ENCODE measurements at places on chromosomes 16 and 17. TPM values are rescaled to one million over a fixed set of nuclear protein-coding genes. Genes with fewer than 3 reads are reported as not detected.
A peak's percentile ranks its signal among the peaks of the same experiment; 100 is the strongest.

GRCh38 chr17:43810226-43810715 lies 22.7 kb downstream of the MPP3 start:
- no peak for DNase-seq

DNA sequence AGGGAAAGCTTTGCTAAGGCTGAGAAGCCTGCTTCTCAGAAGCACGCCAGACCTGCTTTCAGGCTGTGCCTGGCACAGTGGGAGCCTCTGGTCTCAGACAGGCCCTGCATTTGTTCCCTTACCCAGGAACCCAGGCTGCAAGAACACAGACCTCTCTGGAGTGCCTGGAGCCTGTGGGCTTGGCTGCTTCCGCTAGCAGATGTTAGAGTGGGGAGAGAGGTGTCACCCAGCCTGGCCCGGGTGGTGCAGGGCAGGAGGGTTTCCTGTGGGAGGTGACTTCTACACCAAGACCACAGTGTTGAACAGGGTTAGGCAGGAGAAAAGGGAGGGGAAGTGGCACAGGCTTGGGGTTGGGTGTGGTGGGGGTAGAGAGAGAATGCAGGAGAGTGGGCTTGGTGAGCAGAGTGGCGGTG lies 35.8 kb upstream of the ADGRG1 start:
- no peak for DNase-seq

GRCh38 chr17:66984730-66985129 lies 20.2 kb downstream of the CACNG4 start:
- no peak for DNase-seq

DNA sequence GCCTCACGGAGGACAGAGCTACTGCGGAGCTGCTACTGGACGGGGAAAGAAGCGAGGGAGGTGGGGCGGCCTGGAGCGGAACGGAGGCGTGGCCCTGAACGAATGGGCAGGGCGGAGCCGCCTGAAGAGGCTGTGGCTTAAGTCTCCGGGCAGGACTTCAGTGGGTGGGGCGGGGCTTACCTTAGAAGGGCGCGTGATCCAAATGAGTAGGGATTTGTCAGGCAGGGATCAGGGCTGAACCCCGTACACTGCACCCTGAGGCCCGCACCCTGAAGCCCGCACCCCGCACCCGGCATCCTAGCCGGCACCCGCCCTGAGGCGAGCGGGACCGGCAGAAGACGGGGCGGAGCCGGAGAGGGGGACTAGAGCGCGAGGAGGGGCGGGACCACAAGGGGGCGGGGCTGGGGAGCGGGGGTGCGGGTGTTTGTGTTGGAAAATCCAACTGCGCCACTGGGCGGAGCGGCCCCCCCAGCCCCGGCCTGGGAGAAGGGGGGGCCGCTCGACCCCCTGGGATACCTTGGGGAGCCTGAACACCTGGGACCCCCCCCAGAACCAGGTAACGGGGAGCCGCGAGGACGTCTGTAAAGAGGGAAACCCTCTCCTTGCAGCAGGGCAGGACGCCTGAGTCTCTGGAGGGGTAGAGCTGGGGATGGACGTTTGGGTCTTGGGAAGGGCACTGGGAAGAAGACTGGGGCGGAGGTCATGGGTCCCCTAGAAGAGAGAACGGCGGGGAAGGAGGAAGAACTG lies at the start of gene KDM6B:
Gene KDM6B (plus strand): TSS at position 423 of the 747 bp plus-strand sequence. CDS start 11,338 bp downstream, outside the sequence.
- peak; percentile 96 for DNase-seq

DNA sequence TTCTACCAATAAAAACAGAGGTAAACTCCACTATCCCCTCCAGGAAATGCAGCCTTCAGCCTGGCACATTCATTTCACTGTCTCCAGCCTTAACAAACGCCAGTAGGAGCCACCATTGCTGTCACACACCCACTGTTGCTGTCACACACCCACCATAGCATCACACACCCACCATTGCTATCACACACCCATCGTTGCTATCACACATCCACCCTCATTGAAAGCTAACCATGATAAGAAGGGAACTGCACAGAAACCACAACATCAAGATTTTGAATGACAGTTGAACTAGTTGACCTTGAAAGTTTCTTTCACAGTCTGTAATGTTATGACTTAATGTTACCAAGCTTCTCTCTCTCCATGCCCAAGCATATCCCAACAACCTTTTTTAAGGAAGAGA lies 38.1 kb downstream of the SHCBP1 start:
- DNase-seq: no peak

DNA sequence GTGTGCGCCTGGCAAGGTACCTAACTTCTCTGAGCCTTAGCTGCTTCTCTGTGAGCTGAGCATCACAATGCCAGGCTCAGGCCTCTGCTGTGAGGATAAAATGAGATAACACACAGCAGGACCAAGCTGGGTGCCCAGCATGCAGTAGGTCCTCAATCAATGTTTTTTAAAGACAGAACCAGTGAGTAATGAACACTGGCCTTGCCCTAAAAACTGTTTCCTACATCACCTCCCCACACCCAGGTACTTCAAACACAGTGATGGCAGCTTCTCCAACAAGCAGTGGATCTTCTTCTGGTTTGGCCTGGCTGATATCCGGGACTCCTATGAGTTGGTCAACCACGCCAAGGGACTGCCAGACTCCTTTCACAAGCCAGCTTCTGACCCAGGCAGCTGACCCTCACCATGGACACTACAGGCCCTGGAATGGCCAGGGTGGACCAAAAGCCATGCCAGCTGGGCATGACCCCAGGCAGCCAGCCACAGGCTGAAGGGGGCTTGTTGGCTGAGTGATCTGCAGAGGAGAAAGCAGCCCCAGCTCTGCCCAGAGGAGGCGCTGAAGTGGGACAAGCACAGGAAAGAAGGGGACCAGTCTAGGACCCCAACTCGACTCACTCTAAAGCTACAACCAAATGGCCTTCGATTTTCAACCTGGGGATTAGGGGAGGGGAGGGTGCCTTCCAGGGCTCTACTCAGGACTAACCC lies 3.9 kb downstream of the NAGS start:
- no peak for DNase-seq

GRCh38 chr17:58538811-58539409 lies 24.5 kb upstream of the MTMR4 start:
- DNase-seq: no peak

DNA sequence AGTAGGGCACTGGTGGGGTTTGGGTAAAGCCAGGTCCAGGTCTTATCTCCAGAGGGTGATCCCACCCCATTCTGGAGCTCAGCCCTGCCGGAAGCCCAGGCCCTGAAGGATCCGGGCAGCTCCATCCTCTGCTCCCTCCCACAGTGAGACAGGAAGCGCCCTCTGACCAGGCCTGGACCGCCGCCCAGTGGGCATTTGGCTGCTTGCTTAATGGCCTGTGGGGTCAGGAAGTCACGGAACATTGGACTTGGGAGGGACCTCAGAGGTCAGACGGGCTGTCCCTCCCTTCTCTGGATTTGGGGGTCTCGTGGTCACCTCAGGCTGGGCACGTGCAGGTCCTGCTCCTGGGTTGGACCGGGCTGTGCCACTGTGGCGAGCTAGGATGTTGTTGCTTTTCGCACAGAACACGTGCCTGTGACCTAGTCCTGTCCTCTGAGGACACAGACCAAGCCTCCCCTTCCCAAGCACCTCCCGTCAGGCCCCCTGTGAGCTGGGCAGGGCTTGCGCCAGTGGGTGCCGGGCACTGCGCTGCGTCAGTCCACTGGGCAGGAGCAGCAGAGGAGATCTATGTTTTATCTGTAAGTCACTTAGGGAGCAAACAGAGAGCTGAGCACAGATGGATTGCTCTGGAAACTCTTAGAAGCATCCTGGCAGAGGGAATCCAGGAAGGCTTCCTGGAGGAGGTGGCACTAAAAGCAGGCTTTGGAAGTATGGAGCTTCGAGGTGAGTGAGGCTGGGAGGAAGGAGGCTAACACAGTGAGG lies 49.4 kb upstream of the GSE1 start:
- no peak for DNase-seq

GRCh38 chr16:89031715-89032659 lies 55.0 kb upstream of the CBFA2T3 start:
- peak; percentile 91 for DNase-seq

- no peak for DNase-seq
These were observed 16.6 kb upstream of the ATP6V0C start for GRCh38 chr16:2497116-2497630.

DNA sequence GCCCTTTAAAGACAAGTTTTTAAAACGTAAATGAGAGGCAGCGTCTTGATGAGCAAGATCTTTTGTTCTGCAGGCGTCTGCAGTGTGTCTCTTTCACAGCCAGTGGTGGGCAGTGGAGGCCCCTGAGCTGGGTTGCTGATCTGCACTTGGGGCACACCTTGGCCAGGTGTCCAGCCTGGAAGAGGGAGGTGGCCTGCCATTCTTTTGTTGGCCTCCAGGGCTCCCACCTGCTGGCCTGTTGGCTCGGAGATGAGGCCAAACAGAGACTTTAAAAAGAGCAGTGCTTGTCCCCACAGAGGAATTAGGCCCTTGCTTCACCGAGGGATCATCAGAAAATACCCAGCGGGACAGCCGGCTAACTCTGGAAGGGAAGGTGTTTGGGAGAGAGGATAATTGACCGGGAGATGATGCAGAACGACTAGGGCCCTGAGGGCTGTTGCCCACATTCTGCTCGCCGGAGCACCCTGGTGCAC lies 145.9 kb upstream of the PLCG2 start:
- no peak for DNase-seq

DNA sequence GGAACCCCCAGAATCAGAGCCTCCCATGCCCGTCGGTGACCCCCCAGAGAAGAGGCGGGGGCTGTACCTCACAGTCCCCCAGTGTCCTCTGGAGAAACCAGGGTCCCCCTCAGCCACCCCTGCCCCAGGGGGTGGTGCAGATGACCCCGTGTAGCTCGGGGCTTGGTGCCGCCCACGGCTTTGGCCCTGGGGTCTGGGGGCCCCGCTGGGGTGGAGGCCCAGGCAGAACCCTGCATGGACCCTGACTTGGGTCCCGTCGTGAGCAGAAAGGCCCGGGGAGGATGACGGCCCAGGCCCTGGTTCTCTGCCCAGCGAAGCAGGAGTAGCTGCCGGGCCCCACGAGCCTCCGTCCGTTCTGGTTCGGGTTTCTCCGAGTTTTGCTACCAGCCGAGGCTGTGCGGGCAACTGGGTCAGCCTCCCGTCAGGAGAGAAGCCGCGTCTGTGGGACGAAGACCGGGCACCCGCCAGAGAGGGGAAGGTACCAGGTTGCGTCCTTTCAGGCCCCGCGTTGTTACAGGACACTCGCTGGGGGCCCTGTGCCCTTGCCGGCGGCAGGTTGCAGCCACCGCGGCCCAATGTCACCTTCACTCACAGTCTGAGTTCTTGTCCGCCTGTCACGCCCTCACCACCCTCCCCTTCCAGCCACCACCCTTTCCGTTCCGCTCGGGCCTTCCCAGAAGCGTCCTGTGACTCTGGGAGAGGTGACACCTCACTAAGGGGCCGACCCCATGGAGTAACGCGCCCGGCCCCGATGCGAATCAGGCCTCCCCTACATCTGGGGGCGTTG lies 4.0 kb downstream of the TPSG1 start:
- DNase-seq: no peak

DNA sequence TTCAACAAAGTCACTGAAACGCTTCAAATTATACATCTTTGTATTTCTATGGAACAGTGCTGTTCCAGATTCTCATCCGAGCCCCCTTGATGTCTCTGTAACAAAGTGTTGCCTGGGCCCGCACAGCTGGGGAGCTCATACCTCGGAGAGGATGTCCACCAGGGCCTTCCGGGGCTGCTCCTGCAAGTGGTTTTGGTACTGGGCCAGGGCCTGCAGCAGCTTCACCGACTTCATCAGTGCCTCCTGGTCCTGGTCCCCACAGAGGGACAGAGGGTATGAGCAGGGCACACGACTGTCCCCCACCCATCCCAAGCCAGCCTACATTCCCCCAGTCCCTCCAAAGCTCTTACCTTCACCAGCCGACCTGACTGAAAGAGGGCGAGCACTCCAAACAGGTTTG lies 1.5 kb downstream of the MYBBP1A start:
- no peak for DNase-seq

- no peak for DNase-seq
These were observed 446 bp upstream of the PSMD11 start for GRCh38 chr17:32443827-32444300.

DNA sequence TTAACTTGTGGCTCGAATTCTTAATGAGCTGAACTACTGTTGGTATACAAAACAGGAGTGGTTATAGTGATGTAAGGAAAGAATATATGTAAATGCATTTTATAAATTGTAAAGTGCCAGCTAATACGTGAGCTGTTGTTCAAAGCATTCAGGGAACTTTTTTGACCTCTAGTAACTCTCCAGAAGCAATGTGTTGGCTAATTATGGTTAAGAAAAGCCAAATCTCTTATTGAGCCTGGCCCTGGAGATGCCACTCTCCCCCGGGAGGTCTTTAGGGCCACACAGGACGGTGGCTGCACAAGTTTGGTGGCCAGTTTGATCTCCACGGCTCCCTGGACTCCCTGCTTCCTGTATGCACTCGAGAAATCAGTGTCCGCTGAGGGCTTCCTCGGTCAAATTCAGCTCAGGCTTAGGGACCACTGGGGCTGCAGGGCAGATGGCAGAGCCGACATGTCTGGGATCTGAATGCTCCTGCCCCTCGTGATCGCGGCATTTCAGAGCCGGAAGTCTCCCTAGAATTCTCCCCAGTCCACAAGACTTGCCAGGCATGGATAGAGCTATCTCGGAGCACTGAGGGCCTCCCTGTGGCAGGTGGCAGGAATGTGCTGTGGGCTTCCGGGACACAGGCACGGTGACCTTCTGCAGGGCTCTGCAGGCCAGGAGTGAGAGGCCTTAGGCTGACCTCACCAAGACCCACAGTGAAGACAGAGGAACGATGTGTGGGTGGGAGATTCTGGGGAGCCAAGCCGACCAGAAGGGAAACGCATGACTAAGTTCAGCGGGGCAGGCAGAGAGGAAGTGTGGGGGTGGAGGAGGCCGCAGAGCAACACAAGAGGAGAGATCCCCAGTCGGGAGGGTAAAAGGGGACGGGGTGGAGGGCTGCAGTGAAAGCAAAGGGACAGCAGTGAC lies 18.6 kb upstream of the PITPNM3 start:
- peak; percentile 67 for DNase-seq

DNA sequence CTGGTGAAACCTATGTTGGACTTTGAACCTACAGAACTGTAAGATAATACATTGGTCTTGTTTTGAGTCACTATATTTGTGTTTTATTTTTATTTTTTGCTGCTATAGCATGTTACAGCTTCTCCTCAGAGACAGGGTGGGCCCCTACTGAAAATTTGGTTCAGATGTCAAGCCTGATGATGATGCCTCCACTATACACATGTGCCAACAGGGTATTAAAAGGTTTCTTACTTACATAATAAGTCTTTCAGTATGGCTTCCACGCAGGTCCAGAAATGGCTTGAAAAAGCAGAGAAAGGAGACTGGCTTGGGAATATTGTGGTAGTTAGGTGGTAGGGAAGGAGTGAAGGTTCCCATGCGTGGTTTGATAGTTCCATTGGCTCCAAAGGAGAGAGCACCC lies 52.9 kb upstream of the ELAC2 start:
- DNase-seq: no peak

GRCh38 chr16:57244463-57244766 lies 644 bp upstream of the ARL2BP start:
- no peak for DNase-seq

The HS3ST3A1 gene
- total RNA-seq: 0.17 TPM

The RRAD gene
- 0.80 TPM for total RNA-seq

The EPOP gene
- total RNA-seq: 0.97 TPM

The CACNG1 gene
- not detected for total RNA-seq

The CLEC19A gene
- not detected for total RNA-seq

The TBC1D3H gene
- not detected for total RNA-seq

The SMURF2 gene
- 37.1 TPM for total RNA-seq

The RBFOX1 gene
- not detected for total RNA-seq
